Hematopoietic multipotent progenitor cell treated with erythropoietin and hydrocortisone succinate and interleukin-3 and kit ligand, for 4 days (in vitro differentiated cells): ENCODE measurements at places on chromosomes 16 and 17.

DNA sequence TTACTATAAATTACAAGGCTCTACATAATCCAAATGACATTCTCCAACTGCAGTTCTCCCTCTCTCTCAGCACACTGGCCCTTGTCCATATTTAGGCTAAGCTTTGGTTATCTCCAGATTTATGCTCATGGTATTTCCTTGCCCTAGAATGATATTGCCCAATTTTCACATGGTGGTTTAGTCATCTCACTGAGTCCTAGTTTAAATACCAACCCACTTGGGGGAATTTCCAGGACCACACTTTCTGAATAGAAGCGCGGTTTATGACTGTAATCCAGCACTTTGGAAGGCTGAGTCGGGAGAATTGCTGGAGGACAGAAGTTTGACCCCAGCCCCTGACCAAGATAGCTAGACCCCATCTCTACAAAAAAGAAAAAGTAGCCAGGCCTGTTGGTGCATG lies 280.1 kb upstream of the MON1B start:
- no peak for DNase-seq

- no peak for DNase-seq
Measured at GRCh38 chr16:83817022-83817421, 9.2 kb downstream of the HSBP1 start.

DNA sequence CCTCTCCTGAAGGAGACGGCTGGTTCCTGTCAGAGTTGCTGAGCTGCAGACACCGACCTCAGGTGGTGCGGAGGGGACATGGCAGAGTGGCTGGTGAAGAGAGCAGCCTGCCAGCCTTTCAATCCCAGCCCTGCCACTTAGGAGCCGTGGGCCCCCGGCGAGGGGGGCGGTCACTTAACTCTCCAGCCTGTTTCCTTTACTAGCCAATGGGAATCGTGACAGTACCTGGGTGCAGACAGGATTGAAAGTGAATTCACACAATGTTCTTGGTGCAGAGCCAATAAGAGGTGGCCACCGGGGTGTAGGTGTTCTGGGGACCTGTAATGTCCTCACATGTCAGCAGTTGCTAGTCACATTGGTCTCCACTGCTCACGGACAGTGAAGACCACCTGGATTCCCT lies 13.5 kb downstream of the ACE start:
- no peak for DNase-seq

GRCh38 chr17:51046514-51047384 lies 73.9 kb downstream of the SPAG9 start:
- peak; percentile 67 for DNase-seq

GRCh38 chr17:6755731-6756184 lies at the start of gene XAF1:
Gene XAF1 (plus strand): TSS chr17:6756046. CDS start chr17:6756079, 33 bp downstream.
- DNase-seq: peak; percentile 68

- DNase-seq: no peak
Measured at GRCh38 chr17:32621612-32622312, 135.0 kb downstream of the CDK5R1 start.

DNA sequence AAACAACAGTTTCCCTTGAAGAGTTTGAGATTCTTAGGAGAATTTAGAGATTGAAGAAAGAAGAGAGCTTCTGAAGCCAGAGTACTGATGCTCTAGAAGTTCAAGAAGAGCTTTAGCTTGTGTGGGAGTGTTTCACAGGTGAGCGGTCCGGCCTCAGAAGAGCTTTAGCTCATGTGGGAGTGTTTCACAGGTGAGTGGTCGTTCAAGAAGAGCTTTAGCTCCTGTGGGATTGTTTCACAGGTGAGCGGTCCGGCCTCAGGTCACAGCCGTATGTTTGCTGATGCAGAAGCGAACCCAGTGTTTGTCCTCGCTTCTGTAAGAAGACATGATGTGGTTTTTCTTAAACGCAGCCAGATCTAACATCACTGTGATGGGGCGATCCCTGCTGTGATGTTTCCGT lies 76.4 kb downstream of the SEC14L1 start:
- DNase-seq: no peak
